Thoracic aorta (tissue), 2 donors: ENCODE measurements at places on chromosomes 1 and 21.

DNA sequence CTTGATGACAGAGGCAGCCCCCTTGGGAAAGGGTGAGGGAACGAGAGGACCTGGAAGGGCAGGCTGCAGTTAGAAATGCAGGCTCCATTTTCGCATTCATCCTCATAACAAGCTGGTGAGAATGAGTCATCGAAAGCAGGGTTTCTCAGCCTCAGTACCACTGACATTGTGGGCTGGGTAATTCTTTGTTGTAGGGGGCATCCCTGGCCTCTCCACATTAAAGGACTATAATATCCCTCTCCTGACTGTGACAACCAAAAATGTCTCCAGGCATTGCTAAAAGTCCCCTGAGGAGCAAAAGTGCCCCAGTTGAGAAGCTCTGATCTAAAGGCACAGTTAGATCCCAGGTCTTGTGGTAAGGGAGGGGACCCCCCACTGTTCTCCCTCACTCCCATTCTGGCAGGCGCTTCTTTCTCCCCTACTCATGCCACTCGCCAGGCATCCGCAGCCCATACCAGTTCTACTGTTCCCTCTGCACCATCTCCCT lies 20.4 kb downstream of the KCNN3 start:
- no peak for DNase-seq

DNA sequence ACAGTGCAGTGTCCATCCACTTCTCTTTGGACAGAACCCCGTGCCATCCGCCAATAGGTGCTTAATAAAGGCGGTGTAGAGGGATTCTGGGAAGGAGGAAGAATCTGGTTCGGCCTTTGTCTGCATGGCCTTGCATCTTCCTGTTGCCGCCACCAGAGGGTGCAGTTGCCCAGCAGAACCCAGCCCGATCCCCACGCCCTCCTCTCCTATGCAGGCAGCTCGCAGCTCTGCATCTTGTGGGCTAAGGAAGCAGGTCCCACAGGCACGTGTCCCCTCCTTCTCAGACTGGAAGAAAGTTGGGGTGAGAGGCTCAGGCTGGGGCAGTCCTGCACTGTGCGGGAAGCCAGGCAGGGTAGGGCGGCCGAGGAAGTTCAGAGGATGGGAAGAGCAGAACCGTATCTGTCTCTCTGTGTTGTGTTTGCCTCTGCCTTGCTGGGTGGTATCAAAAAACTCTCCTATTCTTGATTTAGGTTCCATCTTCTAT lies 20.8 kb downstream of the NAV1 start:
- no peak for DNase-seq

DNA sequence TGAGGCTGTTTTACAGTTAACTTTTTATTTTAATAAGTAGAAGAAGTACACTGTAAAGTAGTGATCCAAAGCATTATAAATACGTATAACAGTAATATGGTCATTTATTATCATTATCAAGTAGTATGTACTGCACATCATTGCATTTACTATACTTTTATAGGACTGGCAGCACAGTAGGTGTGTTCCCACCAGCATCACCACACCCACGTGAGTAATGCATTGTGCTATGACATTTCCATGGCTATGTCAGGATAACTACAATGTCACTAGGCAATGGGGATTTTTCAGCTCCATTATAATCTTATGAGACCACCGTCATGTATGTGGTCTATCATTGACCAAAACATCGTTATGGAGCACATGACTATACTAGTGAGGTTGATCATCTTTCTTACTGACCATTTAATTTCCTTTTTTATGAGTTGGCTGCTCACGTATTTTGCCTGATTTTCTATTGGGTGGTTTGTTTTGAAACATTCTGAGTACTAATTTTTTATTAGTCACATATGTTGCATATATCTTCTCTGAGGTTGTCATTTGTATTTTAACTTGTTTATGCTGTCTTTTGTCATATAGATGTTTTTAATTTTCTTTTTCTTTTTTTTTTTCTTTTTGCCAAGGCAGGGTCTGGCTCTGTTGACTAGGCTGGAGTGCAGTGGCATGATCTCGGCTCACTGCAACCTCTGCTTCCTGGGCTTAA lies 25.3 kb upstream of the SHCBP1L start:
- no peak for DNase-seq

GRCh38 chr21:36854391-36854790 lies 112.1 kb downstream of the HLCS start:
- no peak for DNase-seq

DNA sequence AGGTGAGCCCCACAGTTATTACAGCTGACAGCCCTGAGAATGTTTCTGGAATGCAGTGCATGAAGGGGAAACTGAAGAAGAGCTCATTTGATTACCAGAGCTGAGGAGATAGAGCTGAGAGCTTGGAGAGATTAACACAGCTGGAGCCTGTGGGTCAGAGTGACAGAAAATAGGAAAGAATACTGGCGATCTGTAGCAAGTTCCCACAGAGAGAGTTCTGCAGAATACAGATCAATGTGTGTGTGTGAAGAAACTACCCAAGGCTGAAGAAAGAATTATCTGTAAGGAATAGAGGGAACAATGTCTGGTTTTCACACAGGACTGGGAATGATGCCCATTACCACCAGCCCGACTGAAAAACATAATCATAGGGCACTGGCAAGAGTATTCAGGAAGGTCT lies 103.6 kb upstream of the SNX7 start:
- DNase-seq = no peak

DNA sequence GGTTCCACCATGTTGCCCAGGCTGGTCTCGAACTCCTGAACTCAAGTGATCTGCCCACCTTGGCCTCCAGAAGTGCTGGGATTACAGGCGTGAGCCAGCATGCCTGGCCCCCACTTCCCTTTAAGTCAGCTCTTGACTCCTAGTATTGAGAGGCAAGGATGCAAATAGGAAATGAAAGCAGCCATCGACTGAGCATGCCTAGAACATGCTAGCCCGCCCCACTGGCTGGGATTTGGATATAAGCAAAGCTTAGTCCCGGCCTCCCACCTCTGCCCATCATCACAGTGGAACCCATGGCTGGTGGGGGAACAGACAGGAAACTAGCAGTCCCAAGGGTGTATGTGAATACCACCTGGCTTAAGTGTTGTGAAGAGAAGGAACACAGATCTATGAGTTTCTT lies 10.5 kb downstream of the C1orf167 start:
- no peak for DNase-seq

GRCh38 chr1:87685311-87686135 lies 356.8 kb downstream of the LMO4 start:
- DNase-seq = no peak

DNA sequence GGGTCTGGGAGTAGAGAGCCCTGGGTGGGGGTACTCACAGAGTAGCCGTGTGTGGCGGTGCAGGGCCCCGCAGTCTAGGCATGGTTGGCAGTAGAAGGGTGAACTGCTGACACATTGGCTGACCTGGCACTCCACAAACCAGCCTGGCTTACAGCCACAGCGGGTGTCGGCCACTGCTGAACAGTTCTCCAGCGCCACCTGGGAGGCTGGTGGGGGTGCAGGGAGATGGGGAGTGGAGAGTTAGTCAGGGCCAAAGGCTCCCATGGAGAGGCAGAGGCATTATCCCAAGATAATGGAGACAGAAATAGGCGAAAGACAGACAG lies 1.5 kb downstream of the TNFRSF25 start:
- no peak for DNase-seq

GRCh38 chr1:41351262-41352151 lies 9.7 kb upstream of the FOXO6 start:
- DNase-seq = no peak

DNA sequence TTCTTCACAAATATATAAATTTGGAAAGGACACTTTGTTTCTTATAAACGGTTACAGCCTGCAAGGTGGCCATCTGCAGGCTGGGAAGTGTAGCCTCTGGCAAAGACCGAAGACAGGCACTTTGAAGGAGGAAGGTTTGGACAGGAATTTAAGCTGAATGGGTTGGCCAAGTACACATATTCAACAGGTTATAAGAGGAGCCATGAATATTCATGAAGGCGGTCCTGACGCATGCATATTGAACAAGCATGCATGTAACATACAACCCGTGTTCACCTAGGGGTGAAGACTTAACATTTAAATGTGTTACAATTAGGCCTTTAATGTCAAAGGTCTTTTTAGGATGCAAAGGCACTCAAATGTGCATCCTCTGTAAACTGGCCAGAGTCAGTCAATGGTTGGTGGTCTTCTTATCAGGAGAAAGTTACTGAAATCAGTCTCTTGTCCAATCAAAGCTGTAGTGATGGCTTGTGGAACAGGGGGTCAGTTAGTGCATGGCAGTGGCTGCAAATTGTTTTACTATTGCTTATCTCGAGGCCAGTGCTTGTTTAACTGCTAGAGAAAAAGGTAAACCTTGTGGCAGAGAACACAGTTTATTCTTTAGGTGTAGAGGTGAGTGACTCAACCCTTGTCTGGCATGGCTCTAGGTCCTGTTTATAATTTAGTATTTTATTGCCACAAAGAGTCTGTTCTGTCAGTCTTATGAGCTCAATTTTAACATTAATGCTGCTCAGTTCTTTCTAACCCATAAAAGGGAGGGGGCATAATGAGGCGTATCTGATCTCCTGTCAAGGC lies 70.3 kb upstream of the F3 start:
- DNase-seq = no peak

DNA sequence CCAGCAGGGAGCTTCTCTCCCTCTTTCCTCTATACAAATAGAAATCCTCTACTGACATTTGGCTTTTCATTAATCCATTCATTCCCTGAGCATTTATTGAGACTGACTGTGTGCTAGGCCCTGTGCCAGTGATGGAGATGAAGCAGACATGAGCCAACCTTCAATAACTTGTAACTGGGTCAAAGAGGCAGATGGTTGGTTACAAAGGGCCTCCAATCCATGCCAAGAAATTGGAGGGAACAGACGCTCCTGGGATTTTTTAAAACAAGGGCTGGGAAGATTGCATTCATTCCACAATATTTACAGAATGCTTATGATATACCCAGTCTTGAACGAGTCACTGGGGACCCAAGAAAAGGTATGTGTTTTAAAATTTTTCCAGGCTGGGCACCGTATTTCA lies 6.2 kb downstream of the HPCAL4 start:
- no peak for DNase-seq

- DNase-seq = no peak
These were observed 21.3 kb downstream of the UROD start for GRCh38 chr1:45033356-45033755.

GRCh38 chr1:221683681-221684080 lies 58.2 kb downstream of the DUSP10 start:
- DNase-seq = no peak

- no peak for DNase-seq
These were observed 18.4 kb downstream of the SLAMF6 start for GRCh38 chr1:160504651-160505050.

DNA sequence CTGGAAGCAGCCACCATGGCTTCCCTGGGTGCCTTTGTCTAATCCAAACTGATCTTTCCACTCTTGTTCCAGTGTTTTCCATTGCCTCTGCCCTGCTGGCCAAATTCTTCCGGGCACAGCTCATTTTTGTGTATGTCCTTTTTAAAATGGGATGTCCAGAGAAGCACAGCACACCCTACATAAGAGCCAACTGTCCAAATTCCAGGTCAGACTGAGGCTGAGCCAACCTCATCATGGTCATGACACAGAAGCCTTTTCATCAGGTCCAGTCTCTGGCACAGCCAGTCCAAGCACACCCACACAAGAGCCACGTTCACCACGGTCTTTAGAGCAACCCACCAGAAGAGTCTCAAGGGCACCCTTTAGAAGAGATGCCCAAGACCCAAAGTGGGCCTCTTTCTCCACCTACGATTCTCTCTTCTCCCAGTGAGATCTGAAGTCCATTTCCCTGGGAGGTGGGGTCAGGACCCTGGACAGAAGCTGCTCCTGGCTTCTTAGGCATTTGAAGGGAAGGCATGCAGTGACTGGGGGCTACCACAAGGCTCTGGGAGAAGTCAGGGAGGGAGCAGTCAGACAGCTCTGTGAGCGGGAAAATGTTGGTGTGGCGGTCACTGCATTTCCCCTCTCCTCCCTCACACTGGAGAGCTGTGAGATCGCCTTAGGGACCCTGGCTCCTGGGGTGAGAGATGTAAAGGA lies 53.2 kb downstream of the SYT2 start:
- no peak for DNase-seq

DNA sequence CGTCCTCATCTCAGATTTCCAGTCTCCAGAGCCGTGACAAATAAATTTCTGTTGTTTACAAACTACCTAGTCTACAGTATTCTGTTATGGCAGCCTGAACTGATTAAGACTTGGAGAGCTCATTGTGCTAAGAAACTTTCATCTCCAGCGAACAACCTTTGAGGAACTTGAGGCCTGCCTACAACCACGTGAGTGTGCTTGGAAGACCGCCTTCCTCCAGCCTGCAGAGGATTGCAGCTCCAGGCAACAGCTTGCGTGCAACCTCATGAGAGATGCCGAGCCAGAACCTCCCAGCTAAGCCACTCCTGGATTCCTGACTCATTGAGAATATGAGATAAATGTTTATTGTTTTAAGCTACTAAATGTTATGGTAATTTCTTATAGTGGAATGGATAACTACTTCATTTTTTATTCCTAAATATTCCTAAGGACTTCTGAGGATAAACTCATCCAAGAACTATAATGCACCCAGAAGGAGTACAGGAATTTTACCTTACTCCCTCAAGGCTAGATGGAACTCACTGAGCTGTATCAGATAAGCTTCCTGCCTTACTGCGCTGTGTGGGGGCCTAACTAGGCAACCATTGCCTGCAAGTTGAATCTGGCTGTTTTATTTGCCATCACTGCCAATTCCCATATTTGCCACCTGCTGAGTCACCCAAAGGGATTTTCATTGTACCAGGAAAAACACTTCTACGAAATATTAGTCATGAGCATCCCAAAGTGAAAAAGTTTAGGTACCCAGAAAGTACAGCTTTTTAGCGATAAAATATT lies 17.6 kb downstream of the FAM177B start:
- DNase-seq = peak; percentile 23

DNA sequence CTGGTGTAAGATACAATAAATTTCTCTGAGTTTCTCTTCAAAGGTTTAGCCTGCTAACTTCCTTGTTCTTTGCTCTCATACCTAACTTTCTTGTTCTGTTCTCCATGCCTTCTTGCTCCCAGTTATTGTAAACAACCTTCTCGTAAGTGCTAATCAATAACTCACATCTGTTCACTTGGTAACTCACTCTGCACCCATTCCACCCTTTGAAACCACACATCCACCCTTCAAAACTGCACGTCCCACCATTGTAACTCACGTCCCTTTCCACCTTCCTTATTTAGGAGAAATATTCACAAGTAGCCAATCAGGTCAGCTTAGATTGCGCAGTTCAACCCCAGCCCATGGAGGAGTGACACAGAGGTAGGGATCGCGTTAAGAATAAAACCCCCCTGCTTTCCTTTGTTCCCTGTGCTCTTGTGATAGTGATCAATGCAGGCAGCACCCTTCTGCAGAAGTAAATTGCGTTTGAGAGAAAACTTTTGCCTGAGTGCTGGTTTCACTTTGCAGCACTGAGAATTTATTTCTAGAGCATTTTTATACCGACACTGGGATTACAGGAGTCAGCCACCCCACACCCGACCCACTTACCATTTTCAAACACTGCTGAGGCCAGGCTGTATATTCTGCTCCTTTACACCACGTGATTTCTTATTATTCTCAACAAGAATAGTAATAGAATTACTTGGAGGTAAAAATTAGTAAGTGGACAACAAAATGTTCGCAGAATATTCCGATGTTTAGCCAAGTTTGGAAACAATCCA lies 789.2 kb upstream of the RGS18 start:
- DNase-seq = no peak
